Body of pancreas (tissue), 4 donors: ENCODE measurements at places on chromosomes 5 and 9. TPM values are rescaled to one million over a fixed set of nuclear protein-coding genes. Genes with fewer than 3 reads are reported as not detected.

PRSS3 gene
- 604 TPM for total RNA-seq

CAAP1 gene
- 14.0 TPM for total RNA-seq

DTWD2 gene
- 29.7 TPM for total RNA-seq

PCDHGA2 gene
- 2.9 TPM for total RNA-seq

QRFP gene
- total RNA-seq = not detected

NXNL2 gene
- 3.9 TPM for total RNA-seq

ADAMTS16 gene
- total RNA-seq = 1.8 TPM

KDM4C gene
- 40.5 TPM for total RNA-seq

ASS1 gene
- 120 TPM for total RNA-seq
